ENCODE measurements at places on chromosomes 1 and 21.

DNA sequence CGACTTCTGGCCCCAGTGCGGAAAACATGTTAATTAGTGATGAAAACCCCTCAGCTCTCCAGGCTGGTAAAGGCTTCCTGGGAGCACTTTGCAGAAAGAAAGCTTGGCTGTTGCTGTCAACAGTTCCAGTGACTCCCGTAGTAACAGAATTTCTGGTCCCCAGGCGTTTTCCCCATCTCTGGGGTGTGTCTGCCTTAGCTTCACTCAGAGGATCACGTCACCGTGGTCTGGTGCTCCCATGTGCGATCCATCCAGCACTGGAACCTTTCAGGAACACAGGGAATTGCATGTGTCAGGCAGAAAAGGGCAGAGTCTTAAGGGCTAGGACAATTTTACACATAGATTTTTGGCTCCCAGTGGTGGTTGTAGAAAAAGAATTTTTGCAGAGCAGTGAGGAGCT, 470.4 kb upstream of the USP24 start:
- DNase-seq: no peak

GRCh38 chr1:31189696-31190674, 49.7 kb downstream of the NKAIN1 start:
- DNase-seq: no peak

GRCh38 chr1:153799566-153800465, 24.6 kb downstream of the SLC27A3 start:
- DNase-seq: no peak

DNA sequence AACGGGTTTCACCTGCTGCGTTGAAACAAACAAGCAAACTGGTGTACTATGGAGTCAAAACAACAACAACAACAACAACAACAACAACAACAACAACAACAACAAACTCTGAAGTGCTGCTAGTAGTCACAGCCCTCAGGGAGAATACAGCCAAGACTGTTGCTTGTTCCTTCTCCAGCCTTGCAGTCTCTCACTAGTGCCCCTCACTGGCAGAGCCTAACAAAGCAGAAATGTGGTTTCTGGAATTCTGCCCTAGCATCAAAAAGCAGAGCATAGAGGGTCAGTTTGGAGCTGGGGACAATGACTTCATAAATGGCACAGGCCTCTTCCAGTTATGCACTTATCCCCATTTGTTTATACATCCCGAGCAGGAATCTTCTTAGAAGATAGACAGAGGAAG, 187.4 kb downstream of the KCNK2 start:
- DNase-seq: no peak

DNA sequence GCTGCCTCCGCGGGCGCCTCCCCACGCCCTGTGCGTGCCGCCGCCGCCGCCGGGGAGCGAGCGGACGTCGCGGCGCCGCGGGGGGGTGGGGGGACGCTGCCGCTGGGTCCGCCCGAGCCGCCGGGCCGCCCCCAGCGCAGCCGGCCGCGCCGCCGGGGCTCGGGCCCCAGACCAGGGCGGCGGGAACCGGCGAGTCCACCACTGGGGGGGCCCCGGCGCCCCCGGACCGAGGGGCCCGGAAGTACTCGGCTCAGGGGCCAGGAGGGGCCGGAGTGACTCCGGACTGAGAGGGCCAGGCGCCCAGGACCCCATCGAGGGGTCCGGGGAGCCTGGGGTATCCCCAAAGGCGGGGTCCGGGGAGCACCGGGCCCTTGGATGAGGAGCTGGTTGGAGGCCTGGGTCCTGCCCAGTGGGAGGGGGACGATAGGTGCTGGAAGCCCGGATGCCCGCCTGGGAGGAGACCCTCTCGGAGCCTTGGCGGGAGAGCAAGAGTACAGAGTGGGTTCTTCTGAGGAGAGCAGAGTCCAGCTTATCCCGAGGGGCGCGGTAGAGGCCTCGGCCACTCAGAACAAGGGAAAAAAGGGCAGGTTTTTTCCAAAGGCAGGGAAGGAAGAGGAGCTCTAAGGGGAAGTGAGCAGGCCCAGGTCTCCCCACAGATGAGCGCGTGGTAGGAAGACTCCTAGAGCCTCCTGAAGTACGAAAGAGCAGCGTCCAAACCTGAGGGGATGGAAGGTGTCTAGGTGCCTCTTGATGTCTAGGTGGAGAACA, 556 bp downstream of the GMEB1 start:
- DNase-seq: peak; percentile 63

DNA sequence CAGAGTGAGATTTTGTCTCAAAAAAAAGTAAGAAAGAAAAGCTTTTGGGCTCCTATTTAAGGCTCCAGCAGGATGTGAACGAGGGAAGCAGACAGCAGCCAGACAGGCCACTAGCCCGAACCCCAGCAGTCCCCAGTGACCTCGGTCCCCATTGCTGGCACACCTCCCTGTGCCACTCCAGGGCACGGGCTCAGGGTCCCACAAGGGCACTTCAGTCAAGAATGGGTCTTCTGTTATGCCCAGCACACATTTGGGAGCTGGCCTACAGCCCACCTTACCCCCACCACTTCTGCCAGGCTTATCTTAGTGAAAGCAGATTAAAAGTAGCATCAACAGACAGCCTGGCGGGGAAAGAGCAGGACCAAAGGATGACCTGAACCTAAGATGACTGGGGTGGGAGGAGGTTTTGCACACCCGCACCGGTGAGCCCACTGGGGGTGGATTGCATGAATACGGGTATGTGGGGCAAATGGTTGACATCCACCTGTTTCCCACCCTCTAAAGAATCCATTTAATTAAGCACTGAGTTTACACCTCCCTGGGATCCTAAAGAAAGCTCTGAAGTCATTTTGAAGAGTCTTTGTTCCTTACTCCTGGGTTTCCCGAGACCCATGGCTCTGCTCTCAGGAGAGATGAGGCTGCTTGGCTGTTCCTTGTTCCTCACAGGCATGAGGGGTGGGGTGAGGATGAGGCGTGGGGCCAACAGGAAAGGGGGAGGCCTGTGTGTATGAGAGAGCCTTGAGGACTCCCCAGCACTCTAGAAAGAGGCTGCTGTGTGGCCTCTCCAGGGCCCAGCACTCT, 4.7 kb downstream of the CHI3L1 start:
- DNase-seq: no peak

DNA sequence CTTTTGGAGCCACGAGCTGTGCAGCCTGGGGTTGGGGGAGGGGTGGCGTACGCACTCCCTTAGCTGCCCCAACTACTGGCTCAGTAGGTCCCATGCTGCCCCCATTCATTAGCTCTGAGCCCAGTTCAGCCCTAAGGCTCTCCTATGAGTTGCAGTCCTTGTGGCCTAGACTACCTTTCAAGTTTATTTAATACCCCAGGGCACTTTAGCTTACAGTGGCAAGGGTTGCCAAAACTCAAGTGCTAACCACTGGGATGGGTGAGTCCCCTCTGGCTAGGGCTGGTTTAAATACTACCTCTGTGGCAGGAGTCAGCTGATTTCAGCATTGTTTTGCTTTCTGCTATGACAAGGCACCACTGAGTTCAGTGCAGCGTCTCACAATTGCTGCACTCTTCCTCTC, 118.2 kb downstream of the ODF2L start:
- no peak for DNase-seq

DNA sequence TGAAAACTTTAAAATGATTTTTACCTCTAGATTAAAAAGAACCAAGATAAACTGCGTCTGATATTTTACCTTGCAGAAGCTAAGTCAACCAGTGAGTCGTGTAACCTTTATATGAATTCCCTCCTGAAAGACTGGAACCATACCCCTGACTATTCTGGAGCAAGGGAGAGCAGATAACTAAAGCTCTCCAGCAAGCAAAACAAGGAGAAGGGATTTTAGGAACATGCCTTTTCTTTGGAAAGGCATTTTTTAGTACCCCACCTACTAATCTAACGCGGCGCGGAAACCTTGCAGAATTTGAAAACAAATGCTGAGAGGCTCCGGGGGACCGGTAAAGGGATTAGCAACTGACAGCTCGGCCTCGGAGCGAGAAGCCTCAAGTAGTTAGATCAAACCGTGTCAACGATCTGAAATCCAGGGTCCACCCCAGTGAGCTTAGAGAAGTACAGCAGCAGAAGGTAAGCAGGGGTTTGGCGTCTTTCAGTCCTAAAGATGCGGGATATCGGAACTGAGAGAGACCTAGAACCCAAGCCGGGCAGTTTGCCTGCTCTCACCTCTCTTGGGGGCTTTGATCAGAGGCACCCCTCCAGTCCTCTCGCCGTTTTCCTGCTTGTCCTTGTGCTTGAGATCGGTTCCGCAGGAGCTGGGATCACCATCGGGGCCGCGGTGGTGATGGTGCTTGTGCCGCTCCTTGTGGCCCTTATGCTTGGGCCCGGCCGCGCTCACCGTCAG, 954 bp downstream of the RSBN1 start:
- DNase-seq: no peak

GRCh38 chr1:99122039-99122438, 117.4 kb upstream of the PLPPR5 start:
- no peak for DNase-seq

DNA sequence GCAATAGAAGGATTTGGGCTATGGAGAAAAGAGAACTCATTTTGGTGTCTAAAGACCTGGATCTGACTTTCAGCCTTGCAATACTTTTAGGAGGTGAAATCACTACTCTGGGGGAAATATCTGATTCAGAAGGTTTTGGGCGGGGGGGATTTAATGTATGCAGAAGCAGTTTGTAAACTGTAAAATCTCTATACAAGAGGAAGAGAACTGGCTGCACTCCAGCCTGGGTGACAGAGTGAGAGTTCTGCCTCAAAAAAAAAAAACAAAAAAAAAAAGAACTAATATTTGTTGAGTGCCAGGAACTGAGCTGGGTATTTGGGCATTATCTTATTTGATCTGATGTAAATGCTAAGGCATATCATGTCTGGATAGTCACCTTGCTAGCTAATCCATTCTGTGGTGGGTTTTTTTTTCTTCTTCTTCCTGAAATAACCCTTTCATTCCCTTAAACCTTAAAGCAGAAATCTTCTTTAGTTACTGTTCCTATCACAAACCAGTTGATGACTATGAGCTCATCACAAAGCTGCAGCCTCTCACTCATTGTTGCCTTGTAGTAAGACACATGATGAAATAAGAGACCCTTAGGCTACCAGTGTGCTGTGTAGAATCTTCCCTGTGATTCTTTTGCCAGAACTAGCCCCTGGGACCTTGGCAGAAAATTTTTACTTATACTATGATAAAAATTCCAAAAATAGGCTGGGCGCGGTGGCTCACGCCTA, 35.6 kb upstream of the SLC16A1 start:
- no peak for DNase-seq

DNA sequence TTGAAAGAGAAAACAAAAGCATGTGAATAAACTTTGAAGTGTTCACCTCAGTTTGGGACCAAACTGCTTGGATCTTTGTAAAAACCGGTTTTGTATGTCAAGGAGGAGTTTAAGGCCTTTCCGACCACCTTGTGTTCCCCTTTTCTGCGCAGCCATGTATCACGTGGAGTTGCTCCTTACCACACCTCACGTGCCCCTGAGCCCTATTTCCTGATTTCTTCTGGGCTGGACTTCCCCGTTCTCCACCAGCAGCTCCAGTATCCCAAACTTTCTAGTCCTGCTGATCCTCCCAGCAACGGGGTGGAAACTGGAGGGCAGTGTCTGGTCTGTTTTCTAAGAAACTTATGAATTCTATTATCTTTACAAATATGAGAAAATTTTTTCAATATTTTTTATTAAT, 1.6 kb upstream of the SH3D21 start:
- no peak for DNase-seq

DNA sequence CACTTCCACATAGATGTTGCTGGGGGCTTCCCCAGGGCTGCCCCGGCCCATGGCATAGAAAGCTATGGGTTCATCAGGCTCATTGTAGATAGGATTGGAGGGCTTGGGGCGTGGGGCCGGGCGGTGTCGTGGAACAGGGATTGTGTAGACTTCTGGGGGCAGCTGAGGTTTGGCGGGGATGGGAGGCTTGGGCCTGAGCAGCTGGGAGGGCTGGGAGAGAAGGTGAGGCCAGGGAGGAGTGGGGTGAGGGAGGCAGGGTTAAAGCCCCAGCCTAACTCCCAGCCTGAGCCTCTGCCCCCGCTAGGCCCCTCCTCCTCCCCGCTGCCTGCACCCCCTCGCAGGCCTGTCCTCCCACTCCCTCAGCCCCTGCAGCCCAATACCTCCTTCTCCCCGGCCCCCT, 7.4 kb downstream of the SH2D2A start:
- DNase-seq: no peak

DNA sequence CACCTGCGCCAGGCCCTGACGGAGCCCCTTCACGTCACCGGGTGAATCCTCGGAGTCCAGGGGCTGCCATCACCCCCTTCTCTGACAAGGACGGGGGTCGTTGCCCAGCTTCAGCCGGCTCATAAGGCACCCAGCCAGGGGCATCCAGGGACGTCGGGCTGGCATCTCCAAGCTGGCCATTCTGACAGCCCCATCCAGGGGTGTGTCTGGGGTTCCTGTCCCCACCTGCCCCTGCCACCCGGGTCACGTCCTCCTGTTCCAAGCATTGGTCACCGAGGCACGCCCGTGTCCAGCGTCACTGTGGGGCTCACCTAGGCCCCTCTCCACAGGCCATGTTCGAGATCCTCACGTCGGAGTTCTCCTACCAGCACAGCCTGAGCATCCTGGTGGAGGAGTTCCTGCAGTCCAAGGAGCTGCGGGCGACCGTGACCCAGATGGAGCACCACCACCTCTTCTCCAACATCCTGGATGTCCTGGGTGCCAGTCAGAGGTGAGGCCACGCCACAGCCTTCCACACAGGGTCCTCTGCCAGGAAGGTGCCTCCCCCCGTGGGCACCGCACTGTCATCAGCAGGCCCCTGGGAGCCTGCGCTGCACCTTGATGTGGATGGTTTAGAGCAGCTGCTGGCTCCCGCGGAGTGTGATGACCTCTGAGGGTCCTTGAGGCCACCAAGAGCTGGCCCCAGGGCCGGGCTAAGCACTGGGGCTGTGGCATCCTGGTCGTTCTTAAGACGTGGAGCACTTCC, 14.8 kb downstream of the ARHGEF16 start:
- no peak for DNase-seq

- DNase-seq: no peak
Observed at GRCh38 chr1:161390559-161390858, 22.8 kb upstream of the CFAP126 start.

DNA sequence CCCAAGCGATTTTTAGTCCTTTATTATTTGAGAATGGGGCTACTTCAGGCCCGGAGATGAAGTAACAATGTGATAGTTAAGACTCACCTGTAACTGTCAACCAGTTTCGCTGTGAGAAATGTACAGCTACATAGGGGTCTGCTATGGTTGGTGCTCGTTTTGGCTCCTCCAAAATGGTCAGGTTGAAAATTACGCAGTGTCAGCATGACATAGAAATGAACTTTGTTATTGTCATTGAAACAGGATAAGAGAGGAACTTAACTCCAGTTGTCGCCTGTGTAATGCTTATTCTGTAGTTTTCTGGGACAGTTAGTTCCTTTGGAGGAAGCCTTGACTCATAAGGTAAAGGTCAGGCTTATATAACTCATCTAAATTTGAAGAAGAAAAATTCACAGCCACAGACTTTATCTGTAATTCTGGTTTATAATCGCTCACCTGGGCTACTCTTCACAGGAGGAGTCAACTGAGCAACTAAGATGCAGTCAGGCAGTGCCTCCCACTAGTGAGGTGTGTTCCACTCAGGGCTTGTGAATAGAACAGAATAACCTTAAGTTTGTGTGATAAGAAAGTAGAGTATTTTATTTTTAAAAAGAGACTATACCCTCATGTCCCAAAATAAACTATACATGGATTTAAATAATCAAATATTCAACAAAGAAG, 130.9 kb downstream of the CD247 start:
- DNase-seq: no peak

Data from stimulated activated CD8-positive, alpha-beta memory T cell treated with anti-CD3 and anti-CD28 coated beads, Interleukin-4, amount 100 ng/mL, for 24 hours (primary cell).